ENCODE measurements at places on chromosomes 2 and 18.
A peak's percentile ranks its signal among the peaks of the same experiment; 100 is the strongest.

GRCh38 chr2:88281302-88282217 lies 111.4 kb downstream of the THNSL2 start:
- DNase-seq: peak; percentile 68

- no peak for DNase-seq
These were observed 17.4 kb upstream of the NOSTRIN start for GRCh38 chr2:168784993-168785392.

DNA sequence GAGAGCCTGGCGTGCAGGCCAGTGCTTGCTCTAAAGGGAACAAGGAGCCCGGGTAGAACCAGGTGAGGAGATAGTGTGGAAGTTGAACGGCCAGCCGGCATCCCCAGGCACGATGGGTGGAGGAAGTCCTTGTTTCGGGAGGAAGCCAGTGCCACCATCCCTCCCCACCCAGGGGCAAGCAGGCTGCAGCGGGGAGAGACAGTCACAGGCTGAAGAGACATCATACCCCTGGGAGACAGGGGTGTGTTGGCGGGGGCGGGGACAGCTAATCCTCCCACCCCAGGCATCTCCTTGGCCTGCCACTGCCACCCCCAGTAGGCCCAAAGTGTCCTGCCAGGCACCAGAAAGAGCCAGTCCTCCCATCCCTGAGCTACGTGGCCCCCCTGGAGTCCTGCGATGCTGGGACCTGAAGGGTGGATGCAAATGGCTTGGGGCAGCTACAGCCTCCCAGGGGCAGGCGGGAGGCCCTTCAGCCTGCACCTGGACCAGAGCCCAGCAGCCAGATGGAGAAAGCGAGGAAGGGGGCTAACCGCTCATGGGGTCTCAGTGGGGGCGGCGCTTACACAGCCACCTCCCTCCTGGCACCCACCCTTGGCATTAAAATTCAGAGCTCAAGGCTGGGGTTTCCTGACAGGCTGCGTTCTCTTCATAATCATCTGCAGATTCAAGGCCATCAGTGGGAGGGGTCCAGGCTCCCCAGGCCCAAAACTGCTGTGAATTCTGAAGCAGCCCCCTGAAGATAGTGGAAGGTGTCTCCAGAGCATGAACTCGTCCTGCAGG lies 14.8 kb upstream of the GPR55 start:
- DNase-seq: no peak

- DNase-seq: no peak
These were observed 318.1 kb downstream of the ZNF521 start for GRCh38 chr18:25033747-25034471.

DNA sequence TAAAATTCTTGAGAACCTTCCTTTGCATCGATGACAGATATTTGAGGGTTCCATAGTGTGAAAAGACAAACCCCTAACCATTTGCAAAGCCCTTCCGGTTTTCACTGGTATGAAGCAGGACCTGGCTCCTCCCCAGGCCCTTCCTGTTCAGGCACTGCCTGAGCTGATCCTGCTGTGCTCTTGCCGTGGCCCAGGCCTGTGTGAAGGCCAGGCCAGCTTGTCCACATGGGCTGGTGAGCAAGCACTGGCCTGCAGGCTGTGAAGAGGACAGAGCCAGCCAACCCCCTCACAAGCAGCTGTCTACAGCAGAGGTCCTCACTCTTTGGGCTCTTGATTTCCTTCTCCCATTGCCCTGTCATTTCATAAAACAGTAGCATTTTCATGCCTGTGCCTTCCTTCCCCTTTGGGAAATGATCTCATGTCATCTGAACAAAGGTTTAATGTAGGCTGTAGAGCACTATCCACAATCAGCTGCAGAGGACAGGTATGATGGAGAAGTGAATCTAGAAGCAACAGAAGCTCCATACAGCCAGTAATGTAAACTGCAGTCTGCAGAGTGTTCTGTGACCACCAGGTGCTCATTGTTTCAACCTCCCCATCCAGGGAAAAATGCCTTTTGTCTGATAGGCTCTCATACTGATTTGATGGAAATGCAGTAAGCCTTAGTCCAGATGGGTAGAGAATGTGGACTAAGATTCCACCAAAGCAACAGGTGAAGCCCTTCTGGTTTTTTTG lies 19.8 kb downstream of the MPHOSPH10 start:
- DNase-seq: no peak

- DNase-seq: no peak
These were observed 74.4 kb upstream of the CYP20A1 start for GRCh38 chr2:203164311-203164935.

GRCh38 chr18:57073501-57074187 lies 73.2 kb upstream of the BOD1L2 start:
- peak; percentile 35 for DNase-seq

GRCh38 chr2:43274055-43274454 lies 47.6 kb upstream of the ZFP36L2 start:
- no peak for DNase-seq

DNA sequence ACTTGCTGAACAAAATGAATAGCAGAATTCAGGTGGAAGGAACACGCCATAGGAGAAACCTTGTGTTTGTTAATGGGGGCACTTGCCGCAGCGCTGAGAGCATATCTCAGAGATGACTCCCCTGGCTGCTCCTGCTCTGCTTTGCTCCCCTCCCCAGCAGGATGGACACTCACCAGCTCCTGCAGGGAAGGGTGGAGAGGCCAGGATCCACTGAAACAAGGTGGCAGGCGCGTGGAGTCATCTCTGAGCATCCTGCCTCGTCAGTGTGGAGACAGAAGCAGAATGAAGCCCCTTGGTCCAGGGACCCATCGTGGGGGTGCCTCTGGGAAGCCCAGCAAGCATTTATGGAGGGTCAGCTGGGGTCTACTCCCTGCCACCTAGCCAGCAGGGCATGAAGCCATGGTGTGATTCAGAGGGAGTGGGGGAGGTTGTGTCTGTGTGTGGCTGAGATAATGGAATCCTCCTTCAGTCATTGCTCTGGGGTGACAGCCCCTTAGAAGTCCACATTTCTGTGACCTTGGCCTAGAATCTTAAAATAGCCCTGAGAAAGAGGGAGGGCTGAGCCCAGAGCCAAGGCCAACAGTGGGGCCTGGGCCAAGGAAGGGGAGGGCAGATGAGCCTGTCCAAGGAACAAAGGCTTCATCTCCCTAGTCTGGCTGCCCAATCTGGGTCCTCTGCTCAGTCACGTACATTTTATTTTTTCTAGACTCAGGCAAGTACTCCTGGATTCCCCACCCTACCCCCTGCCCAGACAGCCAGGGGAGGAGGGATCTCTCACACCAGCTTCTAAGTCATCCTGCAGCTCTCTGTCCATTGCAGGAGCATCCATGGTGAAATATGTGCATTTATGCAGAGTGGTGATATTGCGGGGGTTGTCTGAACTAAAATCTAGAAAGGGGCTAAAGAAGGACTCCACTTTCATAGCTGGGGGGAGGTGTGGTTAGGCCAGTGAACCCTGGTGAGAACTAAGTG lies 215.4 kb downstream of the ZBTB7C start:
- DNase-seq: no peak

DNA sequence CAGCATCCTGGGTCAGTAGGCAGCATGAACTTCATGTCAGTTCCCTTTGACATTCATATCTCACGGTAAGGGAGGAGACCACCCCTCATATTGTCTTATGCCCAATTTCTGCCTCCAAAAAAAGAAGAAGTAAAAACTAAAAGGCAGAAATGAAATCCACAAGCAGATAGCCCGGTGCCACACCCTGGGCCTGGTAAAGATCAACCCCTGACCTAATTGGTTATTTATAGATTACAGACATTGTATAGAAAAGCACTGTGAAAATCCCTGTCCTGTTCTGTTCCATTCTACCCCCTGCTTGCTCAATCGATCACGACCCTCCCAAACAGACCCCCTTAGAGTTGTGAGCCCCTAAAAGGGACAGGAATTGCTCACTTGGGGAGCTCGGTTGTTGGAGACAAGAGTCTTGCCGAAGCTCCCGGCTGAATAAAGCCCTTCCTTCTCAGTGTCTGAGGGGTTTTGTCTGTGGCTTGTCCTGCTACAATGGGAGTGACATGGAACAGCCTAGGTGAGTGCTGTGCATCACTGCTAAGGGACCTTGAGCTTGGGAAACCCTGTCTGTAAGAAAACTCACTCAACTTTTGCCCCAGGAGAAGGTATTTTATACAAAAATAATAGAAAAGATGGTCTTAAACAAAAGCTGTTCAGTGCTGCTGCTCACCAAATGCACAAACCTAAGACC lies 11.1 kb downstream of the NDUFV2 start:
- DNase-seq: no peak
